ENCODE measurements at places on chromosomes 3 and 15.

DNA sequence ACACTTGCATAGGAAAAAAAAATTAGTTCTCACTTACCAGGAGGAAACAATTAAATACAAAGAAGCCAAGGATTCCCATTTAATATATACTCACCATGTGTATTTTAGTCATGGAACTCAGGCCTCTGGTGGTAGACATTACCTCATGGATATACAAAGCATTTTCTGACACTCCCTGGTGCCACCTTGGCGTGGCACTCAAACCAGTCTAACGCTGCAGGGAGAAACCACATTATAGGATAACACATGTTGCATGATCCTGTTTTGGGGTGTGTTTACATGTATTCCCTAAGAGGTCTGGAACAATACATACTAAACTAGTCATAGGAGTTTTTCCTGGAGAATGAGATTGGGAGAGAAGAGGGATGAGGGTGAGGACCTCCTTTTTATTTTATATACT lies 5.9 kb upstream of the RTF1 start:
- no peak for DNase-seq

GRCh38 chr3:55165704-55166405 lies 238.0 kb upstream of the LRTM1 start:
- no peak for DNase-seq

DNA sequence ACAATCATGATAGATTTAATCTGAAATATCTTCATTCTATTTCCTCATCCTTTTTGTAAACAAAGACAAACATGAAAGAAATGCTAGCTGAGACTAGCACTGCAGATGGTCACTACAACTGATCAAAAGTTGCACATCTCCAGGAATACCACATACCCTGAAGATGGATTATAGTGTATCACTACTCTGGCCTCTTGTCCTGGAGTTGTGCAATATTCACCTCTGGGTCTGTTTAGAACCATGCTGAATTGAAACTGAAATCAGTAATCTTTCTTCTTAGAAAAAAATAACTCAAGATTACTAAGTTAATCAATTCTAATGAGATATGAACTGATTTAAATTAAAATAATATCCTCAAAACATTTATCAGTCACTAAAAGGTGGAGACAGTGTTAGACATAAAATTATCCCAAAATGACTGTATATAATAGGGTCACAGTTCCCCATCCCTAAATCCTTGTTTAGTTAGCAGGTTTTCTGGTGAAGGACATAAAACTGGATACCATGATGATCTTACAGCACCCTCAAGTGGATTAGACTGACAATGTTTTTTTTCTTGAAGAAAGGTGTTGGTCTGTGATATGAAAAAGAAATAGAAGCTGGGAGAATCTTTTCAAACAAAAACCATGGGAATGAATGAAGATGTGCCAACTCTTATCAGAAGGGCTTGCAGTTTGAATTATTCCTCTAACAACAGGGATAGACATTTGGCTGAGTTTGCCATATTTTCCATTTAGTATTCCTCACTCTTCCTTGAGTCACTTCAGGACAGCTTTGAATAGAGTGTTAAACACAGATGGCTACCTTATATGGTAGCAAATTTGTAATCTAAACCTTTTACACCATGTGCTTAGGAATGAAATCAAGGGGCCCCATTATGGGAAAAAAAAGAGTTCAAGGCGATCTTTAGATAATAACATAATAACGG lies 7.1 kb upstream of the TTC14 start:
- DNase-seq: peak; percentile 46

DNA sequence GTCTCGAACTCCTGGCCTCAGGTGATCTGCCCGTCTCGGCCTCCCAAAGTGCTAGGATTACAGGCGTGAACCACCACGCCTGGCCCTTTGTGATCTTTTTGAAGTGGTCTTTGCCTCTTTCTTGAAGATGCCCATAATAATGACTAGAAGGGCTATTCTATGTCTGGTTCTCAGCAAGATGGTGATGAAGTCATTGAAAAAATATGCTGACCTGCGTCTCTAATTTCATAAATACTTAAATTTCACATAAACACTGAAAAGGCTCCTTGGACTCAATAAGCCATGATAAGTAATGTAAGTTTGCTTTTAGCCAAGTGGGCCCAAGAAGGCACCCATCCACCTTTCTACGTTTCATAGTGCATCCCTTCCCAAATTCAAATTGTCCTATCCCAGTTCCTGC lies 775 bp upstream of the MAPK6 start:
- no peak for DNase-seq

DNA sequence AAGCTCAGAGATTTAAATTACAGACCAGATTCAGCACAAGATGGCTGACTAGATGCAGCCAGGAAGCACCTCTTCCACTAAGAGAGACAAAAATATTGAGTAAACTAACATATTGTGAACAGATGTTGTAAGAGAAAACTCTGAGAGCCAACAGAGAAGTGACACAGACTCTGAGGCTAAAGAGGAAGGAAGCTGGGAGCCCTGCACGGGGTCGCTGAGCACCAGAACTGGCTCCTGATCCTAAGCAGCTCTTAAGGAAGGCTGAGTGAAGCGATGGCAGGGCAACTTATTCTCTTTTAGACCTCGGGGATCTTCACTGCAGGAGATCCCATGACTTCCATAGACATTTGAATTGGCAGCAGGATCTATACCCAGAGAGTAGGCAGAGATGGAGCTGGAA lies 578.0 kb upstream of the GRM7 start:
- DNase-seq: no peak

DNA sequence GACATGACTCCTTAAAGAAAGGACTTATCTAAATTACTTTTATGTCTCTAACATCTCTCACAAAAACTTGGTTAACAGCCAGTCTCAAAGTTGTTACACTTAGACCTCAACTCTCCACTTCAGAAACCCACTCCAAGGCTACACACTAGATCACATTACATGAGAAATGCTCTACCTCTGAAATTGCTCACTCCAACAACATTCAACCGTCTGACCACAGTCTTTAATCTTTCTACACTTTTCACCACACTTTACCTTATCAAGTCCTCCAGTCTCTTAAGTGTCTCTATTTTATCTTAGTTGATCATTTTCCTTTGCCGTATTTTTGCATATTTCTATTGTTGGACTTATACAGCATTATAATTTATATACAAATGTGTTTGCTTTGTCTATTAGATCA lies 5.8 kb downstream of the SLC12A6 start:
- peak; percentile 48 for DNase-seq

DNA sequence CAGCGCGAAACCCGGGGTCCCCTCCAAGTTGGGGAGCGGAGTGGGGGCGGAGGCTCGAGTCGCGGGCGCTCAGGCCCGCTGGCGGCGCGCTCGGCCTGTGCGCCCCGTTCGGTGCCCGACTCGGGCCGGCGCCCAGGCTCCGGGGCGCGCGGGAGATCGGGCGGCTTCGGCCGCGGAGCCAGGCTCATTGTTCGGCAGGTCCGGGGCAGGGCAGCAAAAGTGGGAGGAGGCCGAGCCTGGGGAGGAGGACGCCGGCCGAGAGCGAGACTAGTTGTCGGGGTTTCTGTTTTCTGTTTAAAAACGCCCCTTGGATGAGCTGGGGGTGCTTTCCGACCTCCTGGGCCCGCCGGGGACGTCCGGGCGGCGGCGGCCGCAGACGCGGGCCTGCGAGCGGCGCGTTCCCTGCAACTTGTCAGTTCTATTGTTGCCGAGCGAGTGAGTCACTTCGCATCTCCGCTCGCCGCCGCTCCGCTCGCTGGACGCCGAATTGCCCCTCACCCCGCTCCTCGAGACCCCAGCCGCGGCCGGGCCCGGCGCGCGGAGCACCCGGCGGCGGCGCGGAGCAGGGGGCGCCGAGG lies 676 bp downstream of the TCF12 start:
- DNase-seq: no peak

DNA sequence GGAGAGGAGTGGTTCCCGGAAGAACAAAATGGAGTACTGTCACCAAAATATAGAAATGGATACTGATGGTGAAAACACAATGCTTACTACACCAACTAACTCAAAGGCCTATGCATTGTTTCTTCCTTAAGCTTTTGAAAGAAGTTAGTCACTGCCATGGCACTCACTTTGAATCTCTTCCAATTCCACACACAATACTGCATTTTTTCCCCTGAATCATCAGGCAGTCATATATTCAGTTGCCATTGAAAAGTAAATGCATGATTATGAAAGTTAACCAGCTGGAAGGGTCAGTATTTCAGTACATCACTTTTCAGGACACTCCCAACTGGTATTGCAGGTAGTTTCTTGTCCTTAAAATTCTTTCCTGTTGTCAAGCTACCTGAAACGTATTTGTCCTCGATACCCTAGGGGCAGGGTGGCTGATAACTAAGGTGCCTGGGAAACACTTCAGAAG lies 9.0 kb upstream of the LRRFIP2 start:
- no peak for DNase-seq

DNA sequence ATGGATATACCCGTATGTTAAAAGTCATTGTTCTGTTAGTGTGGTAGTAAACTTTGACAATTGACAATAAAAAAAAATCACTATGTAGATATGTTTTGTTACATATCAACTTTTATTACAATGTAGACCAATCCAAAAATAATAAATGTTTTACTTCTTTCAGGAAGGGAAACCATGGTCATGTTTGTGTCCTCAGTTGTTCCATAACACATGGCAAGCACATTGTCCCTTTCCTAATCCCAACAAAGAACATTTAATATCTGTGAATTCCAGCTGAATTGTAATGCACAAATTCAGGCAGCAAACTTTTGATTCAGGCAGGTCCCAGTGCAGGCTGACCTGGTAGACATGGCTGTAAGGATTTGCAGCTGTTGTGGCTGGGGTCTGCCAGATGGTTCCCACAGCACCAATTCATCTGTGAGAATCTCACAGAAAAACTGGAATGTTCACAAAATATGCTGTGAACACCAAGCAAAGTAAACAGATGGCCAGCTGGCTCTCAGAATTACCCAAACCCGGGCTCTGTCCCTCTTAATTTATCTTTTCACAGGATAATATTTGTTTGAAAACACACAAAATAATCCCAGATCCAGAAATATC lies 1.9 kb upstream of the SPG21 start:
- DNase-seq: no peak

- no peak for DNase-seq
Measured at GRCh38 chr15:68719672-68720071, 101.0 kb downstream of the ANP32A start.

- no peak for DNase-seq
Measured at GRCh38 chr3:114861666-114862065, 285.4 kb downstream of the ZBTB20 start.

GRCh38 chr3:147507638-147508286 lies 98.6 kb downstream of the ZIC1 start:
- no peak for DNase-seq

GRCh38 chr3:172701751-172702150 lies 9.1 kb downstream of the NCEH1 start:
- DNase-seq: no peak

DNA sequence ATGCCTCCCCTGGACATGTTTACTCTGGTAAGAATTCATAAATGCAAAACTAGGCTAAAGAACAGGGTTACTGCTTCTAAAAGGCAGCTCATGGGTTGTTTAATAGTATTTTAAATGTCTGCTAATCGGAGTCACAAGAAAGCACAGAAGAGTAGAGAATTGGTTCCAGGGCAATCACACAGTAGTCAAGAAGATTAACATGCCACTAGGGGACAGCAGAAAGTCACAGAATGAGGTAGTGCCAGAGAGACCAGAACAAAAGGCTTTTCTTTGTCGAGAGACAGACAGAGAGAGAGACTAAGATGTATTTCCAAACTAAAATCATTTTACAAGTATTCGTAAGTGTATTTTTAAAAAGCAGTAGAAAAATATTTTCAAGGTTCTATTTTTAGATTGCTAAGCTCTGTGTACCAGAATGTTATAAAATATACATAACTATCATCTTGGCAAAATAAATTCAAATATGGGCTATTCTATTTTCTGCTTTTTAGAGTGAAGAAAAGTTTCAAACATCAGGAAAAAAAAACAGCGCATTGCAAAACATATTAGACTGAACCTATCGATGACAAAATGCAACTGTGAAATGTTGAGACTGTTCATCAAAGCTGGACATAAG lies 78.3 kb upstream of the CDIN1 start:
- peak; percentile 59 for DNase-seq

DNA sequence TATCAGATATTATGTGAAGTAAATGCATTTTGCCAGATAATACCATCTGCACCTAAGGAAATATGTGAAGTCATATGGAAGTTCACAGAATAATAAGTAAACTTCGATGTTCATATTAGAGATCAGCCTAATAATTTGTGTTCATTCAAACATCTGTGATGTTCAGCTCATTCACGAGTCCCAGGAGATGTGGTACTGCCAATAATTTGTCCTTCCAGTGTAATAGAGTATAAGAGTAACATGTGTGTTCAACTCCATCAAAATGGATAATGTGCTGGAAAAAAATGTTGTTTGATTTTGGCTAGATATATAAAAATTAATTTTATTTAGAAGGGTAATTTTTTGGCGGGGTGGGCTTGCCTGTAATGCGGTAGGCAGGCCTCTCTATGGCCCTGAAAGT lies 75.4 kb upstream of the ARL6 start:
- DNase-seq: no peak
